Anterior cingulate cortex (tissue), 58 donors: ENCODE measurements at places on chromosomes 3 and 15.

GRCh38 chr15:80607287-80607980 is 87.7 kb upstream of the ABHD17C start:
- DNase-seq = no peak

DNA sequence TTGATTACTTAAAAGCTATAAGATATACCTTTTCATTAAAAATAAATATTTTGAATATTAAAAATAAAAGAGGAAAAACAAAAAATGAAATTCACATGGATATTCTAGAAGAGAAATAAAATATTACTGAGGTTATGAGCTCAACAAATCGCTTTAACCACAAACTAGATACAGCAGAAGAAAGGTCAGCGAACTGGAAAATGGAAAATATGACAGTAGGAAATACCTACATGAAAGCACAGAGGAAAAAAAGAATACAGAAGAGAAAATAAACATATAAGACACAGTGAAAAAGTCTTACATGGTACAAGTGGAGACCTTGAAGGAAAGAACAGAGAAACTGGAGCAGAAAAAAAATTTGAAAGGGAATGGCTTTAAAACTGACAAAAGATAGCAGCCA is 33.2 kb downstream of the SCAPER start:
- DNase-seq = no peak

- no peak for DNase-seq
Observed at GRCh38 chr3:23920151-23920655, 3.3 kb downstream of the RPL15 start.

GRCh38 chr15:70583006-70583405 is 180.4 kb downstream of the UACA start:
- DNase-seq = no peak

GRCh38 chr15:28913171-28913765 is 27.5 kb downstream of the APBA2 start:
- no peak for DNase-seq

DNA sequence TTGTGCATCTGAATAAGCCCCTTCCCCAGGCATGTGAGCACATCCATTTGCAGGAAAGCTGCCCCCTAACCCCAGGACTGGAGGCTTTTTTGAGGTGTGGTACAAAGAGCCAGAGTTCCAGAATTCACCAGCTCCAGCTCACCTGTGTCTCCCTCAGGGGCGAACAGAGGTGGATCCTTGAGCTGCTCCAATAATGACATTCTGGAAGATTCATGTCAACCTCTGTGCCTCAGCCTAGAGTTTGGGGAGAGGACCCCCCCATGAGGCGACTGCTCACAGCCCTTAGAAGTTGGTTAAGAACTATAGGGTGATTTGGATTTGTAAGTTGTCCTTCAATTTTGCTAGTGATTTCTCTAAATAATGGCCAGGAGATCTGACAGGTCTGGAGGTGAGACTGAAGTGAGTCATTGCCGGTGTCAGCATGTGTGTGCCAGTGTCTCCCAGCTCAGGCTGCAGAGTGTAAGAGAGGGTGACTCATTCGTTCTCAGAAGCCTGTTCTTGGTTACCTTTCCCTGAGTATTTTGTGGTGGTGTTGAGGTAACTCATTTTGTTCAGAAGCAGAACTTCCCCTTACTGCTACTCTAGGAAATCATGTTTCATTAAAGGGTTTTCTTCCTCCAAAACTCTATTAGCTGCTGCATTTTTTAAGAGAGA is 136.9 kb upstream of the TOPAZ1 start:
- DNase-seq = no peak

- DNase-seq = no peak
Observed at GRCh38 chr15:88636654-88637053, 2.2 kb upstream of the ISG20 start.

DNA sequence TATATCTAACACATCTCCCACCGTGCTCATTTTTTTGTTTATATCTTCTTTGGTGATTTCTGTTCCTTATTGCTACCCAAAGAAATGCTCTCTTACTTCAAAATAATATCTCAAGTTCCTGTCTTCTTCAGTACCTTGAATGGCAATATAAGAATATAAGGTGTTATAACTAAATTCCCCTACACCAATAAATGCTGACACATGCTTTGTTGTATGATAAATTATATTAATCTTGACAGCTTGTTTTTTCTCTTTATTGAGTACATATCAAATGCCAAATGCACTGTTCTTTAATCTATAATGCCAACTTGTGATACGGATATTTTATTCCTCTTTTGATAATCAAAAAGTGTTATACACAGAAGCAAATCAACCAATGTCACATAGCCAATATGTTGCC is 540.3 kb downstream of the PYDC2 start:
- no peak for DNase-seq

DNA sequence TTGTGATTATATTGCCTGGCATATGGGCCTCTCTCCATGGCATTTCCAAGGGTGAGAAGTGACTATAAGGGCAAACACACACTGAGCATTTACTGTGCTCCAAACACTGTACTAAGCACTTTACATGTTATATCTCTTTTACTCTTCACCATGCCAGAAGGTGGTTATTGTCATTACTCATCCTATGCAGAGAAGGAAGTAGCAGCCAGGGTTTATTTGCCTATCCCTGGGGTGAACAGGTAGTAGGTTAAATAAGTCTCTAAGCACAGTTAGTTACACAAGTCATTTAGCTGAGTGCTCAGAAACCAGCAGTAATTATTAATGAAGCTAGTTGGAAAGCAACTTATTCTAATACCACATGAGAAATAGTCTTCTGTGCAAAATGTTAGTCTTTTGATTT is 109.9 kb upstream of the SYNPR start:
- no peak for DNase-seq

GRCh38 chr3:182284793-182285192 is 508.5 kb upstream of the ATP11B start:
- no peak for DNase-seq
